Right lobe of liver (tissue), 6 donors: ENCODE measurements at places on chromosomes 3 and 15. TPM values are rescaled to one million over a fixed set of nuclear protein-coding genes. Genes with fewer than 3 reads are reported as not detected.

The HDAC11 gene
- total RNA-seq: 5.2 TPM

The SUCNR1 gene
- 3.0 TPM for total RNA-seq

The MELTF gene
- 0.86 TPM for total RNA-seq

The FGF12 gene
- total RNA-seq: 4.6 TPM

The GP9 gene
- total RNA-seq: not detected

The ATOSA gene
- total RNA-seq: 18.9 TPM
